ENCODE measurements at places on chromosomes 3 and 15.

DNA sequence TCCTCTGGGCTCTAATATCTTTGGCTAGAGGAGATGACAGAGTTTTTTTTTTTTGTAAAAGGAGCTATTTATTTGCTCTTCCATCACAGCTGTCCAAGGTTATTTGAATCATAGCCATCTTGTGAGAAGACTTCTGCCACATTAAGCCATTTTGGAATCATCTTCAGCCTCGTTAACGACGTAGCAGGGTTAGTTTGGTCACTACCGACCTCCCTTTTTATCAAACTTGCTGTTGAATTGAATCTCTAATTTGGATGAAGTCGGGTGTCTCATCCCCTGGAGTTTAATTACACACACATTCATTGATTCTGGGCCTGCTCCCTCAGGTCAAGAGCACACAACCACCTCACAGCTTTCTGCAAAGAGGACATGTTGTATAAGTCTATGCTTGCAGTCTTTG lies 238.7 kb downstream of the CPNE4 start:
- DNase-seq, result no peak

DNA sequence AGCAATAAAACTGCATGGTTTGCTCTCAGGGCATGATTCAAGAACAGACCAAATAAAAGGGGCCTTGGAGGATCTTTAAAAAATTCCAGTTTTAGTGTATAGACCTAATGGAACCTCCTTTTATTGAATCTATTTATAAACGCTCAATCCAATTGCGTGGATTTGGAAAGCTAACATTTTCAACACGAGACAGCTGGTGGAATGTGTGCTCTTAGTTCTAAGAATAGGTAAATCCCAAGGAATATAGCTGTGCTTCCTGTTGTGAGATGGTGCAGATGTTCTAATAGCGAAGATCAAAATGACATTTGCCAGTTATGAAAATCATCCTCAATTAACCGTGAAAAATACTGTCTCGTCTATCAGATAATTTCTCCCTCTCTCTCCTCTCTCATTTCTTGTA lies 192.5 kb downstream of the ATP10A start:
- DNase-seq, result no peak

DNA sequence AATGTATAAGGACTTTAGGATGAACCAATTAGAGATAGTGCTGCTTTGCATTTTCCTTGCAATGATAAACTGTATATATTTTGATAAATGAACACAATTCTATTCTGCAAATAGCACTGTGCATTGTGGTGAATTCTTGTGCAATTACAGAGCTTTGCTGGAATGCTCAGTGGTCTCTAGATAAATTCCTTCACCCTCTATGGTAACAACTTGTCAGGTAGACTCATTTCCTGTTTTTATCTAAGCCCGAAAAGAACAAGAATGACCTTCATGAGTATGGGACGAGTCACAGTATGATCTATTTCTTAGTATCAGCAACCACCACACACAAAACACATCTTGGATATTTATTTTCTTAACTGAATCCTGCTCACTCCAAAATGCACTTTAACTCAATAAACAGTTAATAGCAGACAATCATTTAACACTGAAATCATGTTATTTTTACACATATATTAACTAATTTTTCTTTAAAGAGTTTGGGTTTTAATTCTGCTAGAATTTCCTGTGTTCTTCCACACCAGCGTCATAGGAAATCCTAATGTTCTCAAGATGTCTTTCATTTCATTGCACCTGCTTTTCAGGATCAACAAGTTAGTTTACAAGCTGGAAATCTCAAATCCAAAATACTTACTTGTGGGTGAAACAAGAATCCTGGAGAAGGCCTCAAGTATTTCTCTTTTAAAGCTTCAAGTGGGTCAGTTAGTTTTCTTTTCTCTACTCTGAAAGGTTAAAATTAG lies 551.2 kb downstream of the MECOM start:
- DNase-seq, result no peak

- DNase-seq, result no peak
Measured at GRCh38 chr15:34802371-34802770, 7.0 kb upstream of the ACTC1 start.

GRCh38 chr15:98904544-98904943 lies 103.0 kb downstream of the PGPEP1L start:
- DNase-seq, result no peak

GRCh38 chr3:78613421-78613879 lies 1154.3 kb downstream of the ROBO1 start:
- DNase-seq, result no peak

DNA sequence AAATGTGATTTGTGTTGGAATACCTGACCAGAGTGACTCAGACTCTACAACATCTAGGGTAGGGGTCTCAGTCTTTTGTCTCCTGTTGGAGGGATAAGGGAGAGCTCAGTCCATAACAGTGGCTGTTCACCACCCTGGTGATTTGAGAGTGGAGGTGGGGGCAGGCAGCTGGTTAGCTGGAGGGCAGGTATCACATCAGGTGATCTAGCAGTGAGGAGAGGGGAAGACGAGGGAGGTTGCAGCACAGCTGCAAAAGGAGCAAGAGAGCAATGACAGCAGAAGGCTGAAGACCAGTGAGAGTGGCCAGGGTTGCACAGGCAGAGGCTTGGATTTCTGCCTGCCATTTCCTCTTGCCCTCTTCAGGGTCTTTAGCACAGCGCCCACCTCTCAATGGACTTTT lies 38.4 kb downstream of the PLCL2 start:
- no peak for DNase-seq

- no peak for DNase-seq
Measured at GRCh38 chr15:89472785-89473256, 23.6 kb downstream of the RHCG start.

DNA sequence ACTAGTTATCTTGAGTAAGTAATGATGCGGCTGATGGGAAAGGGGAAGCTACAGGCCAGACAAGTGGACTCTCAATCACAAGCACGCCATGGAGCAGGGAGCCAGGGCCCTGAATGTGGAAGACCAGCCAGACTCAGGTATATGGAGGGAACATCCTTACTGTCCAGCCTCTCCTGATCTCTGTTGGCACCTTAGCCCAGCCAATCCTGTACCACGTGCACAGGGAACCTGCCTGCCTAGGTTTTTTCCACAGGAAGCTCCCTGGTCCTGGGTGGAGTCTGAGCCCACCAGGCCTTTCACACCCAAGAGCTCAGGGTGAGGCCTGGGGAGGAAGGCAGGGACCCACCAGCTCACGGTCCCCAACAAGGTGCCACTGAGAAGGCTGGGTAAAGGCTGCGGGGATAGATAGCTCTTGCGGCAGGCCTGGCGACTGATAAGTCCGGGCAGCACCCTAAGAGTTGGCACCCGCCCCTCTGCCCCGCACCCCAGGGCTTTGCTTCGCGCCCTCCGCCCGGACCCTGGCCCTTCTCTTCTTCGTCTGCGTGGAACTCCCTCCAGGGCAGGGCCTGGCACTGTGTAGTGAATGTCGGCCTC lies 933 bp upstream of the APEH start:
- DNase-seq, result no peak

DNA sequence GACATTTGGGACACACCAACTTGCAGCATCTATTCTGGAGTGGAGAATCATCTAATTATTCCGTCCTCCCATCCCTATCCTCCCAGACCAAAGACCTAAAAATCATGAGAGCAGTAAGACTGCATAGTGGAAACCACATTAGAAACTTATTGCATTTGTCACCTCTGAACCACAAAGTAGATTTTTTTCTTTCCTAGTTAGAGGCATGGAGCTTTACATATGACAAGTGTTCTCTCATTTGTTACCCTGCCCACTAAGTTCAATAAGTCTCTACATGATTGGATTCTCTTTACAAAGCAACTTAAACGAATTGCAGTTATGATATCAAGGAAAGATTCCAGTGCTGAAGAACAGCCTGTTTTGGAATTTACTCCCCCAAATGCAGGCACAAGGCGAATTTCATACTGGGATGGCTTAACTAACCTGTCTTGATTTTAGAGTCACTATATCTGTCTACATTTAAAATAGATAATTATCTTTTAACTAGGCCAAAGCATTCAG lies 42.3 kb upstream of the LRRFIP2 start:
- DNase-seq, result no peak

- no peak for DNase-seq
Measured at GRCh38 chr3:8622873-8623691, 21.5 kb downstream of the SSUH2 start.

- DNase-seq, result no peak
Measured at GRCh38 chr3:146581951-146582467, 23.1 kb downstream of the PLSCR5 start.

GRCh38 chr3:178558637-178559036 lies 22.4 kb downstream of the KCNMB2 start:
- no peak for DNase-seq

GRCh38 chr3:159763602-159764489 lies 224.8 kb upstream of the IL12A start:
- DNase-seq, result no peak

DNA sequence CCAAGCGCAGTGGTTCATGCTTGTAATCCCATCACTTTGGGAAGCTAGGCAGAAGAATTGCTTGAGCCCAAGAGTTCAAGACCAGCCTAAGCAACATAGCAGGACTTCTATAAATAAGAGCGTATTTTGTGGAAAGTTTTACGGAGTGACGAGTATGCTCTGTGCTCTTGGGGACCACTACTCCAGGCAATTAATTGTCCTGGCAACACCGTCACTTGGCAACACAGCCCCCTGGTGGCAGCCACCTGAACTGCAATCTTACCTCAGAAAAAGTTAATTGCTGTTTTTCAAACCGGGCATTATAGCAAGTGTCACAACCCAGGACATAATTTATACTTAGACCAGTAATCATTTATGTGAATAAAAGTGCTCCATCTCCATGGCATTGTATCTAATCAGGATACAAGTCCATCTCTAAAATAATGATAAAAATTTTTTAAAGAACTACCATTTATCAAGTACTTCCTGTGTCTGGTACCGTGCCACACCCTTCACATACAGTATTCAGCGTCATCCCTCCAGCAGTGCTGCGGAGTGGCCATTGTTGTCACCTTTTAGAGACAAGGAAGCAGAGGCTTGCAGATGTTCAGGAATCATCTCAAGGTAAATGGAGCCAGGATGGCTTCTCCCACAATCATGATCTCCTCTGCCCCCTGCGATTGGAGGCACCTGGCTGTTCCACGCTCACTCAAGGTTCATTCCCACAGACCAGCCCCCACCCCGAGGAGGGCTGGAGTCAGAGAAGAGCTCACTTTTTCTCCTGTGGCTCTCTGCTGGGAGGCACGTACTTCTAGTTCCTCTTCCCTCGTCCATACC lies 34.5 kb downstream of the PLA2G4D start:
- DNase-seq, result peak; percentile 70

GRCh38 chr3:127809211-127809610 lies 13.1 kb downstream of the MGLL start:
- no peak for DNase-seq

GRCh38 chr3:72128921-72129320 lies 344.0 kb upstream of the PROK2 start:
- DNase-seq, result no peak

GRCh38 chr3:19688767-19689166 lies 245.2 kb downstream of the EFHB start:
- no peak for DNase-seq

DNA sequence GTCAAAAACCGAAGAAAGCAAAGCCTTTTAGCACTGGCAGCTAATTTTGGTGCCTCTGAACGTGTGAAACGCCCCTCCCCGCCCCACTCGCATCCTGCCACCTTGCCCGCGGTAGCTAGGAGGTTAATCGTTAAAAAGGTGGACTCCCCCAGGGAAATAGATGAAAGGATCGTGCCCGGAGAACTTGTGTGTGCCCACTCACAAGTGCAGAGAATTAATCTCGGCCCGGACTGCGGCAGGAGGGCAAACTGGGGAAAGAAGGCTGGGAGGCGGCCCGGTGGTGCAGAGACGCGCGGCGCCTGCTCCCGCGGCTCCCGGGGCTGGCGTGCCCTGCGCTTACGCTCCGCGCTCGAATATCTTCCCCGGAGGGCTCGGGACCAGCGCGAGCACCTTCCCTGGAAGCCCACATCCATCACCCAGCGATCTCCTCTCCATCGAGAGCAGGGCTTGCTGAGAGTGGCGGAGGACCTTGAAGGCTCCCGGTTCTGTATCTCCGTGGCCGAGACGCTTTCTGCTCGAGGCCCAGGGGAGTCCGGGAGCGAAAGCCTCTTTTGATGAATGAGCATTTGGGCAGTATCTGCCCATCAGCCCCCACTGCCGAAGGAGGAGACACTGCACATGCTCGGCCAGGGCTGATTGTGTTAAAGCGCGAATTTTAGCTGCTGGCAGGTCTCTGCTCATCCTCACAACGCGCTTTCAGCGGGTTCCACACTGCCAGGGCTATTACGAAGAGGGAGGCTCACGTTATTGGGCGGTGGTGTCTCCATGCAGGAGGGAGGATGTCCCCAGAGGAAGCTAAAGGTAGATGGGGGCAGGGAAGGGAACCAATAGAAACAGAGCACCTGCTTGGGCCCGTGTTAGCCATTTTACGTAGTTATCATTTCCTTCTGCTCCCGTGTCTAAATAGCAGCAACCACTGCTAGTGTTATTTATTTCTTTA lies 1.3 kb upstream of the SPTSSB start:
- DNase-seq, result no peak

DNA sequence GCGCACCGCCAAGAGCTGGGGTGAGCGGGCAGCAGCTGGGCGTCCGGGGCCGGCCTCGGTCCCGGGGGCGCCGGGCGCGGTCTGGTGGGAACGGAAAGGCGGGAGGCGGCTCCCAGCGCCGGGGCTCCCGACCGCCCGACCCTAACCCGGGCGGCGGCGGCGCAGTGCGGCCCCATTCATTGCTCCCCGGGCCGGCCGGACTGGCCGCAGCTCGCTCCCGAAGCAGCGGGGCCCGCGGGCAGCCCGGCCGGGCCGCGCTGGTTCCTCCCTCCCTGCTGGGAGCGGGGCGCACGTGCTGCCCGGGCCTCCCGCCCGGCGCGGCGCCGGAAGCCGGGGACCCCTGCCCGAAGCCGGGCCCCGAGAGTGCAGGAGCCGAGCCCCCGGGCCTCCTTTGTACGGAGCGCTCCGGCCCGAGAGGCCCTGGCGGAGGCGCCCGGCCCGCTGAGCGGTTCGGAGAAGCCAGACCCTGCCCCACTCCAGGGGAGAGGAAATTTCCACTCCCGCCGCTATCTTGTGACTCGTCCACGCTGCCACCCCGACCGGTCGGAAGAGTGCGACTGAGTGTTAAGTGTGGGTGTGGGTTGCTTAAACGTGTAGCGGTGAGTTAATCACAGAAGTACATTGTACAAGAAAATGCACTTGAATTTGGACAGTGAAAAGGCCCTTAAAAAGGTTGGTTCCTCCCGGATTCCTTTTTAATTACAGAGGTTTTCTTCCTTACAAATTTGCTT lies 613 bp downstream of the ATP1B3 start:
- peak; percentile 54 for DNase-seq

DNA sequence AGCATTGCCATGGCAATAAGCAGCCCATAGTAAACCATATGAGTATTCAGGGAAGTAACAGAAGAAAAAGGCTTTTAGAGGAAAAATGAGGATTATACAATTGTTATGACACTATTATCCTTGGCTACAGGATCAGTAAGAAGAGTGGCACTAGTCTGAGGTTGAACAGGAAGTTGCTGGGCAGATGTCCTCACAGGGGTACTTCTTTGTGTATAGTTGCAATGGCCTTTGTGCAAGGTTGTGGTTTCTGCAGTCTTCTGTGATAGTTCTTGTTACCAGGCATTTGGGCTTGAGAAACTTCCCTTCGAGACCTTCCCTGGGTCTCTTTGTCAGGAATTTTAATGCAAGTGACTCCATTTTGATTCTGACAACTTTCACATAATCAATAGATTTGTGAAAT lies 100.6 kb upstream of the ATP11B start:
- DNase-seq, result no peak

- DNase-seq, result no peak
Measured at GRCh38 chr15:62419192-62419591, 254.1 kb upstream of the C2CD4B start.

GRCh38 chr3:123396171-123397049 lies 52.5 kb downstream of the ADCY5 start:
- DNase-seq, result no peak

GRCh38 chr3:87120236-87120635 lies 106.9 kb upstream of the CHMP2B start:
- DNase-seq, result no peak
